Stimulated activated CD8-positive, alpha-beta memory T cell treated with anti-CD3 and anti-CD28 coated beads, Interleukin-7, amount 100 ng/mL, for 4 hours (primary cell): ENCODE measurements at places on chromosomes 4 and X.

DNA sequence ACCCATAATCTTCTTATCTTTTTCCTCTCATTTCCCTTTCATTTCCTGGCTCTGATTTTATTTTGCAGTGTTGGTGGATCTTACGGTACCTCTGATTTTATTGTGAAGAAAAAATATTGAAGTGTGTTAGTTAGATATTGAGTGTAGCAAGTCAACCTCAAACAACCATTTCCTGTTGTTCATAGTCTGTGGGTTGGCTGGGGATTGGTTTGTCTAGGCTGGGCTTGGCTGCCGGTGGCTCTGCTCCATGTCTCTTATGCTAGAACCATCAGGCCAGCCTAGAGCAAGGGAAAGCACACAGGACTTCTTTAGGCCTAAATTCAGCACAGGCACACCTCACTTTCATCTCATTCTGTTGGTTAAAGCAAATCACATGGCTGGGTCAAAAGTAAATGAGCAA, 383.1 kb upstream of the LCORL start:
- DNase-seq, result no peak

- DNase-seq, result no peak
These were observed 12.3 kb upstream of the GNPDA2 start for GRCh38 chr4:44738615-44739014.

- DNase-seq, result no peak
These were observed 9.0 kb upstream of the INTU start for GRCh38 chr4:127623797-127624083.

DNA sequence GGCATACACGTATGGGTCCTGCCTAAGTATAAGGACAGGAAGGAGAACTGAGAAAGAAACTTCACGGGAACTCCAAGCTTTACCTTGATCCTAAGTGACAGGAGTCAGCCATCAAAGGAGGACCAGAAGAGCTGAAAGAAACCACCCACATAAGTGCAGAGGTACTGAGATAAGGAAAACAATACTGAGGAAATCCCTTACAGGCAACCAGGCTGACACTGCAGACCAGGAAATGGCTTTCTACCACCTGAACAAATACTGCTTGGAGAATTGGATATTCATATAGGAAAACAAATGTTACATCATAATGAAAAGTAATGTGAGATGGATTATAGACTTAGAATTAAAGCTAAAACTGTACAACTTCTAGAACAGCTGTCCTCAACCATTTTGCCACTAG, 127.0 kb downstream of the IL15 start:
- no peak for DNase-seq

- DNase-seq, result no peak
These were observed 6.7 kb upstream of the FSTL5 start for GRCh38 chr4:162170509-162170908.

GRCh38 chr4:143411527-143412419, 75.1 kb downstream of the GAB1 start:
- no peak for DNase-seq

- no peak for DNase-seq
These were observed 80.5 kb upstream of the ADGRA3 start for GRCh38 chr4:22596409-22596808.

GRCh38 chr4:3413217-3413671, 28.5 kb upstream of the HGFAC start:
- DNase-seq, result no peak

DNA sequence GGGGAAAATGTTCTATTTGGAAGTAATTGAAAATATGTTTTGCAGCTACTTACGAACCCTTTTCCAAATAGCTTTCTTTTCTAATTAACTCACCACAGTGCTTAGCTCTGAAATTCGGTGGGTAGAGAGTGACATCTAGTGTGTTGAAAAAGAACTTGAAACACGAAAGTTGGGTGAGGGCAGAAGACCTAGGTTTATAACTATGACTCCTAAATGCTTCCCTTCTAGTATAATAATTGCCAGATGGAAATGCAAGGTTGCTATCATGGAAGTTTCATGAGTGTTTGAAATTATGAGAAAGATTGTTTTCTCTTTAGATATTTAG, 77.3 kb upstream of the NOCT start:
- no peak for DNase-seq

- peak; percentile 24 for DNase-seq
These were observed 50.0 kb upstream of the CLCN4 start for GRCh38 chrX:10106806-10107205.

DNA sequence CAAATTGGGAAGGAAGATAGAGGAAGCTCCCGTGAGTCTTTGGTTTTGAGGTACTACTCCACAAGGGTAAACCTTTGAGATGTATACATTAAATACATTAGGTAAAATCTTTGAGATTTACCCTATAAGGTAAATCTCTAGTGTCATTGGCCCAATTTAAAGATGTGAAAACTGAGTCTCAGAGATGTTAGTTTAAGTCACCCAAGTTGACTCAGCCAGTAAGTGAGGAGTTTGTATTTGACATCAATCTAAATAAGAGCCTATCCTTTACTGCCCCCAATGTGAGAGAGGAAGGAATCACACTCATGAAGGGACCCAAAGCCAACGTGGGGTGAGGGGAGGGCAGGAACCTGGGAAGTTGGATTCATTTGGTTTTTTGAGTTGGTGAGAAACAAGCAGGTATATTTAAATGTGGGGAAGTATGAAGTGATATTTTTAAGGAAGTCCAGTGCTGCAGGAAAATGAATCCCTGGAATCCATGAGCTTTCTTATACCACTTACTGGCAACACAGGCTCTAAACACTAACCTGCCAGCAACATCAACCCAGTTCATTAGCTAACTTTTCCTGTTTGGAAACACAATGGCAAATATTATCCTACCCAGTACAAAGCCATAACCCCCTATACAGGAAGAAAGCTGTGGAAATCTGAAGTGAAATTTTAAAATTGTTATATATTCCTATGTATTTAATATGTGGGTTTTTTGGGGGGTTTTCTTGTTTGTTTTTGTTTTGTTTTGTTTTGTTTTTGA, 55.3 kb downstream of the PALLD start:
- no peak for DNase-seq

DNA sequence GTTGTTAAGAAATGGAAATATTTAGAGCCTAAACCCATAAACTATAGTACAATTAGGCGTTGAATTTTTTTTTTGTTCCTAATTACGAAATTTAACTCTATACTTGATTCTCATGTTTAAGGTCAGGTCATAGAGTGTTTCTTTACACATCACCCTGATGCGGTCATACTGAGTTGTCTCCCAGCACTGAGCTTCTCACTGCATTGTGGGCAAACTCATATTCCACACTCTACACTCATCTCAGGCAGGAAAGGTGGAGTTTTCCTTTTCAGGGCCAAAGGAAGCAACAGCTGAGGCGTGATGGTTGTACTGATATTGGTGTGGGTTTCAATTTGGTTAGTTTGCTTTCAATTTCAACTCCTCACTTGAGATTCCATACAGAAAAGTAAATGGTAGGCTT, 75.4 kb downstream of the FAT4 start:
- no peak for DNase-seq

GRCh38 chr4:53121264-53121865, 244.5 kb downstream of the SCFD2 start:
- no peak for DNase-seq

DNA sequence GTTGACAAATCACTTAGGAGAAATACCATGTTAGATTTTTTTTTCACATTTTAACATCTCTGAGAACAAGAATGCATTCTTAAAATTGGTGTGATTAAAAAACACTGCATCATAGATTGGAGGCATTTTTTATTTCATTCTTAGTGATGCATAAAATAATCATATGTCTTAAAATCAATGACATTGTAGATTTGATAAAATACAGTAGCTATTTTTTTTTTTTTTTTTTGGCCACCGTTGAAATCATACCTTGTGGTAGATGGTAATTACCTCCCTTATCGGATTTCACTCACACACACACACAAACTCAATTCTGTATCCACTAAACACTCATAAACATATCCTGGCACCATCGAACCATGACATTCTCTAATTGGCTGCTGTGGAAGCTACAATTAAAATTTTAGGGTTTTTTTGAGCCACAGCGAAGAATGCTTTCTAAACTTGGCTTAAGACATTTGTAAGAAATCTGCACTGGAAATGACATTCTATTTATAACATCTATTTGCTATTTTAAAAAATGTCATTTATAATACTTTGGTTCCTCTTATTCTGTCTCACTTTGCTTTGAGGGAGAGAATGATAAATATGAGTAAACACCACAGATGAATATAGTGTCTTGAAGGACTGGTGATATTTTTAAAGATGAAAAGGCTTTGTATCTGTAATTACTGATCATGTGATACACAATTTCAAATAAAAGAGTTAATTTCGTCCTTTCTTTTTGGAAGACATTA, 60.1 kb downstream of the CCSER1 start:
- no peak for DNase-seq

DNA sequence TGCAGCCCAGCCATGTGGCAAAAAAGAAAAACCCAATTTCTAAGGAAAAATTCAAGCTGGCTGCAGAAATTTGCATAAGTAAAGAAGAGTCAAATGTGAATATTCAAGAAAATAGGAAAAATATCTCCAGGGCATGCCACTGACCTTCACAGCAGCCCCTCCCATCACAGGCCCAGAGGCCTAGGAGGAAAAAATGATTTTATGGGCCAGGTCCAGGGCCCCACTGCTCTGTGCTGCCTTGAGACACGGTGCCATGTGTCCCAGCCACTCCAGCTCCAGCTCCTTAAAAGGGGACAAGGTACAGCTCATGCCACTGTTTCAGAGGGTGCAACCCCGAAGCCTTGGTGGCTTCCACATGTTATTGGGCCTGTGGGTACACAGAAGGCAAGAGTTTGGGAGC, 182.7 kb upstream of the FGF16 start:
- DNase-seq, result no peak

DNA sequence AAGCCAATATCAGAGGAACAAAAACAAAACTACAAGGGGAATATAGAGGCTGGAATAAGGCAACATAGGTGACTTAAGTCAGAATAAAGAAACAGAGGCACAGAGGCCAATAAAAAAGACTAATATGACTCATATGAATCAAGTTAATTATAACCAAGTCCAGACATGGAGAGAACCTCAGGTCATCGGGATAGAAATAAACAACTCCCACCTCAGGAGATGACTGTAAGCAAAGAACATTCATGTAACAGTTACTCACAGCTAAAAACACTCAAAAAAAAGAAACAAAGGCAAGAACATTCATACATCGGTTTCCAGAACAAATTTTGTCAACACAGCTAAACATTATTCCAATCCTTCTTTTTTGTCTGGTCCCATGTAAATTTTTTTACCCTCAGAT, 60.3 kb upstream of the RXFP1 start:
- DNase-seq, result no peak

DNA sequence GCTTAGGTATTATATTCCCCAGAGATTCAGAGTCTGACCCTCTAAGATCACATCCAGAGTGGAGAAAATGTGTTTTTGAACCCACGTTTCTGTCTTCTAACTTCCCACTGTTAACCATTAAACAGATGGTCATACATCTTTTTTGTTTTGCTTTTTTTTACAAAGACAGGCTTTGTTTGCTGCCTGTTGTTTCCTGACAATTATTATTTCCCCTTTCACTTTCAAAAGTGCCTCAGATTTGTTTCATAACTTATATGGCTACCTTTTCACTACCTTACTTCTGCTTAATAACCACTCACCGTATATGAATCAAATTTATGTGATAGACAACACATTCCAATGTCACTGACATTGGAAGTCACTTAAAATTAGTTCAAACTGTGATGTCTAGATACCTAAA, 142.2 kb downstream of the HS3ST1 start:
- DNase-seq, result no peak

DNA sequence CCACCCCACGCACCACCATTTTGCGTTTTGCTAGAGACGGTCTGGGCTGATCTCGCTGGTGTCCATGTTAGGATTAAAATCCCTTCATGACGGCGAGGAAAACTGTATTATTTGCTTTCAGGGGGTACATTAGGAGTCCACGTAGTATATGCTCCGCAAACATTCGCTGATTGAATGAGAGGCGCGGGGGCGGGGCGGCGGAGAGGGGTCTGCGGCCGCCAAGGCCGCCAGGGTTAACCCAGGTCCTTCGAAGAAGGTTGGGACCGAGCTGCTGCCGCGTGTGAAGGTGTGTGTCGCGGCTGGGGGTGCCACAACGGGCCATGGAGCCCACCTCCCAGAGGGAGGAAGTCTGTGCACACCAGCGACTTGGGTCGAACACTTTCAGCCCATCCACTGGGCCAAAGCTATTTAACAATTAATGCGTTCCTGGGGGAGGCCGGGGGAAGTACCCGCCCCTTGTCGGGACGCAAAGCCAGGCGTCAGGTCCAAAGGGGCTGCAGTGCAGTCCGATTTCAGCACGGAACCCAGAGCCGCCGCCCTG, 6.4 kb upstream of the PITX2 start:
- DNase-seq, result no peak

DNA sequence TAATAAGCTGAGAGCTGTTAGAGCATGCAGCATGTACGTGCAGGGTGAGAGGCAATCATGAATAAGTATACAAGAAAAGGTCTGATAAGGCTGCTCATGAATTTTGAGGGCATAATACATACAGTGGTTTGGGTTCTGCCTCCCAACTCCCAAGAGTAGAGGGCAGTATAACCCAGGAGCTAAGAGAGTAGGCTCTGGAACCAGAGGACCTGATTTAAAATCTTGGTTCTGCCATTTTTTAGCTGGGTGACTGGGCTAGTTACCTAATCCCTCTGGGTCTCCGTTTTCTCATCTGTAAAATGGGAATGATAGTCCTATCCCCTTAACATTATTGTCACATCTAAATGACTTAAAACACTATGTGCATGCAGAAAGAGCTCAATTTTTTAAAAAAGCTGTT, 85.3 kb downstream of the LNX1 start:
- no peak for DNase-seq

GRCh38 chrX:9677098-9677739, 88.4 kb downstream of the GPR143 start:
- no peak for DNase-seq

- DNase-seq, result no peak
These were observed 628.8 kb downstream of the ADGRL3 start for GRCh38 chr4:61828960-61829359.

- no peak for DNase-seq
These were observed 107.0 kb upstream of the STIM2 start for GRCh38 chr4:26753617-26754016.

DNA sequence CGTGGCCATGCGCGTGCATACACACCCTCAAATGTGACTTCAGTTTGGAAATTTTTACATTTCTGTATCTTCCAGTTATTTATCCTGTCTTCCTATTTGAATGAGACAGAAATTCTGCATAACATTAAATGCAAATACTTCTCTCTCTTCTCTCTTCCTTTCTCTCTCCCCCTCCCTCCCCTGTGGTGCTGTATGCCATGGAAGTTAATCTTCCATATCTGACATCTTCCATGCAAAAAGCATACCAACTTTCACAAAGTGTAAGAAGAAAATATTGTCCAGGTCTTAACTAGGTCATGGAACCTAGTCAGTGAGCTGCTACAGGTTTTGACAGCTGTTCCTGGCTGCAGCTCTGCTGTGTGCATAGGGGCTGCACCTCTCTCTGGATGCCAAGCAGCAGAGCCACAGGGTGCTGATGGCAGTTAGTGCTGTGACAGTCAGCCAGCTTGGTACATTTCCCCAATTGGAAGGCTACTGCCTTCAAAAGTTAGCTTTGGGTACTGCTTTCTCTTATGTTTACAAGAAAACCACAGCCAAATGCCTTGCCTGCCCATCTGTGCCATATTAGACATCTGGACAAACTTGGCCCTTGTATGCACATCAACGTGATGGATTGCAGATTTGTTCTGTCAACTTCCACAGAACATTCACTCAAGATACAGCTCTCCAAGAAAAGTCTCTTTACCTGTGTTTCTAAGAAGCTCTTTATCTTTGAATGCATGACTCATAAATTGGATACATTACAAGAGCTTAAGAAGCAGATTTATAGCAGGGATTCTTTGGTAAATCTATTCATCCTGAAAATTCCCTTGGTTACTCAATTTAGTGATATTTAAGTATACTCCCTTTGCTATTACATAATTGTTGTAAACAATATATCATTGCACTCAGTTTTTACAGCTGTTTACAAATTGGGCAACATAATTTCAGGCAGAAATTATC, 623.8 kb downstream of the EPHA5 start:
- DNase-seq, result no peak
